GM12878 (cell line): ENCODE measurements at places on chromosomes 1 and 21. TPM values are rescaled to one million over a fixed set of nuclear protein-coding genes. Genes with fewer than 3 reads are reported as not detected.

Gene S100A5
- total RNA-seq, result 0.45 and 0.49 TPM in 2 replicates

Gene NOTCH2NLA
- total RNA-seq, result 2.8 and 3.0 TPM in 2 replicates

Gene SAMD11
- not detected in 2 replicates for total RNA-seq

Gene TMEM69
- total RNA-seq, result 39.8 and 47.2 TPM in 2 replicates

Gene PBXIP1
- total RNA-seq, result 21.1 and 24.6 TPM in 2 replicates

Gene S100A8
- not detected in 2 replicates for total RNA-seq

Gene PLPPR4
- not detected in 2 replicates for total RNA-seq

Gene IVL
- total RNA-seq, result 12.1 and 12.2 TPM in 2 replicates

Gene RBP7
- total RNA-seq, result not detected in 2 replicates

Gene FAM151A
- total RNA-seq, result 0.13 TPM in 1 of 2 replicates, not detected in the other

Gene PCNT
- total RNA-seq, result 33.0 and 35.4 TPM in 2 replicates

Gene PDZK1
- total RNA-seq, result 0.10 TPM in 1 of 2 replicates, not detected in the other

Gene OR2T2
- 3.8 and 4.4 TPM in 2 replicates for total RNA-seq

Gene SLC6A17
- total RNA-seq, result not detected in 2 replicates

Gene LAD1
- 0.26 and 0.53 TPM in 2 replicates for total RNA-seq

Gene BNIPL
- total RNA-seq, result 0.11 and 0.33 TPM in 2 replicates

Gene CTH
- total RNA-seq, result 7.2 and 8.8 TPM in 2 replicates

Gene RYR2
- 0.03 TPM in 1 of 2 replicates, not detected in the other for total RNA-seq

Gene TMEM269
- 0.13 and 0.18 TPM in 2 replicates for total RNA-seq

Gene VTCN1
- total RNA-seq, result not detected in 2 replicates

Gene DMBX1
- total RNA-seq, result not detected in 2 replicates

Gene CD1B
- not detected in 2 replicates for total RNA-seq

Gene LAMB3
- 0.31 and 0.64 TPM in 2 replicates for total RNA-seq

Gene ASCL5
- not detected in 2 replicates for total RNA-seq

Gene PEX19
- 46.5 and 47.2 TPM in 2 replicates for total RNA-seq

Gene KCNJ9
- total RNA-seq, result not detected in 2 replicates

Gene TSPAN1
- 0.18 and 0.61 TPM in 2 replicates for total RNA-seq

Gene KLF17
- not detected in 2 replicates for total RNA-seq

Gene OR6N1
- not detected in 2 replicates for total RNA-seq

Gene VHLL
- not detected in 2 replicates for total RNA-seq

Gene TPTE
- not detected in 2 replicates for total RNA-seq

Gene CATSPERE
- 0.08 TPM in 1 of 2 replicates, not detected in the other for total RNA-seq

Gene C1QTNF12
- 0.96 and 1.0 TPM in 2 replicates for total RNA-seq

Gene NHLH1
- total RNA-seq, result 0.80 and 0.85 TPM in 2 replicates

Gene JAM2
- 6.7 and 9.6 TPM in 2 replicates for total RNA-seq

Gene HSPB7
- total RNA-seq, result 0.21 TPM in 1 of 2 replicates, not detected in the other

Gene CD2
- total RNA-seq, result 2.4 and 2.9 TPM in 2 replicates
